ENCODE measurements at places on chromosomes 3 and 15.

DNA sequence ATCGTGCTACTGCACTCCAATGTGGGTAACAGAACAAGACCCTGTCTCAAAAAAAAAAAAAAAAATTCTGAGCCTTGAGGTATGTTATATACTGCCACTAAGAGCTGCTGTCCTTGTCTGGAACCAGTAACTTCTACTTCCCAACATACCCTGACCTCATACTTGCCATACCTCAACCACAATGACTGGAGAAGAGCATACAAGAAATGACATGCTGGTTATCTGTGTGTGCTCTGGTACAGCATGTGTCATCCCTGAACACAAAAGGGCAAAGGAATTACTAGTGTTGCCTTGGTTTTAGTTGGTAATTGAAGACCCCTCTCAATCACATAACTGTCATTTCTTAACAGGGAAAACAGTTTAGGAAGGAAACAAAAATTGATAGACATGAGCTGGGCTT lies 54.5 kb downstream of the MRPS25 start:
- no peak for DNase-seq

GRCh38 chr3:49133226-49133951 lies 539 bp upstream of the LAMB2 start:
- no peak for DNase-seq

DNA sequence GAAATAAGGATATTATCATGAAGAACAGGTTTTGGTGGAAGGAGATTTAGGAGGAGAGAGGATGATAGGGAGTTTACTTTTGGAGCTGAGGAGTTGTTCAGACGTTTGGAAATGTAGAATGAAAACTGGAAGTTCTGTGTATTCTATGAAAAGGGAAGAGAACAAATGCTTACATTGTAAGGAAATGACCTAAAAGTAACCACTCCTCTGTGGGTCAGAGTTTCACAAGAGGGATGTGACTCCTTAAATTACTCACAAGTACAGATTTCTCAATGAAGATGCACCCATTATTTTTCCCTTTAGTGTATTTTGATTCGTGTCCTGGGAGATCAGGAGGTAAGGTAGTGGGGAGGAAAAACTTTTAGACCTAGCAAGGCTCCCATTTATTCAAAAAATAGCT lies 4.0 kb downstream of the RNF13 start:
- no peak for DNase-seq

GRCh38 chr3:13002398-13003124 lies 70.7 kb downstream of the IQSEC1 start:
- no peak for DNase-seq

DNA sequence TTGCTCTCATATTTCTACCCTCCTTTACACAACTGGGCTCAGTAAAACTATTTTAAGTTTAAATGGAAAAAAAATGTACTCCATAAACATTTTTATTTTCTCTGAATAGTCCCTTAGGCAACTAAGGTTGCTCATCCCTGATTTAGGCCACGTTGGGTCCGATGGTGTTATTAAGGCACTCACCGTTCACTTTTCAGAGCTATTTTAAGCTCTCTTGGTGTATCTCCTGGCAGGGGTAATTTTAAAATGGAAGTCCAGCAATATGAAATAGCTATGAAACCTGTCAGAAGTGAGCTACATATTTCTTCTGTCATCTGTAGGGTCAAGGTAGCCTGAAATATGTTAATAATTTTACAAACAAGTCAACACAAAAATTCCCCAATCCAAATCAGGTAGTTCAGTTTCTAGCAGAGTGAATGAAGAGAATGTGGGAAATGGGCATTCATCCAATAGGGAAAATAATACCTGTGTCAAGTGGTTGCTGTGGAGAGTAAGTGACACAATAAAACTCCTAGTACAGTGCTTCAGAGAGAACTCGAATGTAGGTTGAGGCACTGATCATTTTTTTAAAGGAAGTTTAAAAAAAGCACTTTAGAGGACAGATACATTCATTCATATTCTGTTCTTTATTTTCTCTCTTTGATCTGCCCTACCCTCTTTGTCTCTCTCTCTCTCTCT lies 209.3 kb upstream of the FEZF2 start:
- DNase-seq: no peak

DNA sequence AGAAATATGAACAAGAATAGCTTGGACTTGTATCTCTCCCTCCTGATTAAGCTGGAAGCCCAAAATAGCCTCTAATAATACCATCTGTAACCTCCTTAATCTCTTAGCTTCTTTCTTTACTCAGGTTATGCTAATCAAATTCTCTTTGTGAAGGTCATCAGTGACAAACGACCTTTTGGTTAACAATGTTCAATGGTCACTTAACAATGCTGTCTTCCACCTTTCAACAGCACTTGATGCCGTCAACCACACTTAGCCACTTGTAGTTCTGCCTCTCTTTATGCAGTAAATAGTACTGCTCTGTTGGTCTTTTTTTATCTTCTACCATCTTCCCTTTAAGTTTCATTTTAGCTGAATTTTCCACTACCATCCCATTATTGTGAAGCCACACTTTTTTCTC lies 476.6 kb upstream of the TGFBR2 start:
- DNase-seq: no peak

DNA sequence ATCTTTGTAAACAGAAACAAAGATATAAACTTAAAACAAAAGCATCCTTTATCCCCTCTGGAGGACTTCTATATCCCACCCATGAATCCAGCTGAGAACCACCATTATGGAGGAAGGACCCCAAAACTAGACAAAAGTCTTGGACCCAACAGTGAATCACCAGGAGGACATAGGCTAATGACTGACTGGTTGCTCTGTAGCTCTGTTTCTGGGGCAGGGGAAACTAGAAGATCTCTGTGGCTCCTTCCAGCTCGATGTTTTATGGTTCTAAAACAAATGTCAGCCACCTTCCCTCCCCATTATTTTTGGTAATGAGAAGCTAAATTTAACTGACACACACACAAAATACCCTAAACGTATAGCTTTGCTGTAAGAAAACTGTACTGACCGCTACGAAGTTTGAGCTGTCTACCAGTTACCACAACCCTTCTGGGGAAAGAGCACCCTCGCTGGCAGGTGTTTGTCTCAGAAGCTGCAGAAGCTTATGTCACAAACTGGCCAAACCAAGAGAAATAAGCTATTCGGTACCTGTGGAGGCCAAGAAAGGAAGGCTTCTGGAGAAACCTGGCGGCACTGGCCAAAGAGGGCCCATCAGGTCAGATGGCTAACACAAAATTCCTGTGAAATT lies 36.4 kb downstream of the MB21D2 start:
- DNase-seq: no peak

- no peak for DNase-seq
These were observed 222.7 kb upstream of the NAALADL2 start for GRCh38 chr3:174636451-174636850.

DNA sequence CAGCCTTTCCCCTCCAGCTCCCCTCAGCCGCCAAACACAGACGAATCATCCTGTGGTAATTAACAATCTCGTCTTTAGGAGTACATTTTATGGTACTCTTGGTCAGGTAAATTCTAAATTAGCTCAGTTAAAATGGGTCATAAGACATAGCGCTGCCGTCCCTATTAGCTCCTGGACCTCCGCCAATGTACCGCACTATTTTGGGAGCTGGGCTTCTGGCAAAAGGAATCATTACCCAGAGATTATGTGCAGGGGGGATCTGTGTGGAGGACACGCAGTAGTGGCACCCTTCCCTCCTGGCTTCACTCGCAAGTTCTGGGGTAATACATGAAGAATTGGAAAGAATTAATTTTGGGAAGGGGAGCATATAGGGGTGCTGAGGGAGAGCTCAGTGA lies 68.6 kb upstream of the ONECUT1 start:
- DNase-seq: no peak

DNA sequence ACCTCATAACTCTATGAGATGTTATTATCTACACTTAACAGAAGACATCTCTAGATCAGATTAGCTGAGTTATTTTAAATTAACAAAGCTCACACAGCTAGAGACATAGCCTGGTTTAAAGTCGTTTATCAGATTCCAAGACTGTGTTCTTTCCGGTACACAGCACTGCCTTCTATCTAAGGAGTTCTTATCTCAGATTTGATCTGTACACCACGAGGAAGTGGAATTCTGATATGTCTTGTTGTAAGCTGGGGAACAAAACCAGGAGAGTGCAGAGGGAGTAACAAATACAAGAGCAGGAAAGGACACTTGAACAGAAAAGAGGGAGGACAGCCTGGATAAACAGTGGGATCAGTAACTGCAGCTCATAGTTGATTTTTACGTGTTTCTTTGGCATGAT lies 61.7 kb upstream of the KCNMB2 start:
- no peak for DNase-seq

GRCh38 chr3:56118968-56119367 lies 349.3 kb downstream of the ERC2 start:
- no peak for DNase-seq

DNA sequence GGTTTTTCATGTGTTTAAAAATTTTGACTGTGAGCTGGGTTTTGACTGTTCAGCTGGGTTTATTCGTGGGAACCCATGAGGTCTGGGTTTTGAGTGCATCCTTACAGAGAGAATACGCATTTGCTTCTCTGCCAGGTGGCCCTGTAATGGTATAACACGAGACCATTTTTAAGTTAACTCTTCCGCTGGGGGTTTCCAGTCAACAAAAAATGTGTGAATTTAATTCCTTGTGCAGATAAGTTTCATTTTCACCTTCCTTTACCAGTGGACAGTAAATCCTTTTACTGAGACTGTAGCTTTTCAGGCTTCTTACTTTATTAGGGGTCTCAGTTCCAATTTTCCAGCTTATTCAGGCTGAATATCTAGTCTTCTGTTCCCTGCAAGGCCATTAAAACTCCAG lies 149.6 kb downstream of the OPA1 start:
- no peak for DNase-seq

GRCh38 chr15:100224206-100225185 lies 117.3 kb downstream of the ADAMTS17 start:
- DNase-seq: no peak

- DNase-seq: no peak
These were observed 26.5 kb upstream of the TIMP4 start for GRCh38 chr3:12185172-12185710.

GRCh38 chr3:185282696-185283373 lies 29.0 kb upstream of the EHHADH start:
- DNase-seq: peak; percentile 94

- no peak for DNase-seq
These were observed 226.1 kb downstream of the KCNMB2 start for GRCh38 chr3:178762385-178762784.

- DNase-seq: peak; percentile 52
These were observed 1.4 kb downstream of the ST6GAL1 start for GRCh38 chr3:186931532-186932280.

DNA sequence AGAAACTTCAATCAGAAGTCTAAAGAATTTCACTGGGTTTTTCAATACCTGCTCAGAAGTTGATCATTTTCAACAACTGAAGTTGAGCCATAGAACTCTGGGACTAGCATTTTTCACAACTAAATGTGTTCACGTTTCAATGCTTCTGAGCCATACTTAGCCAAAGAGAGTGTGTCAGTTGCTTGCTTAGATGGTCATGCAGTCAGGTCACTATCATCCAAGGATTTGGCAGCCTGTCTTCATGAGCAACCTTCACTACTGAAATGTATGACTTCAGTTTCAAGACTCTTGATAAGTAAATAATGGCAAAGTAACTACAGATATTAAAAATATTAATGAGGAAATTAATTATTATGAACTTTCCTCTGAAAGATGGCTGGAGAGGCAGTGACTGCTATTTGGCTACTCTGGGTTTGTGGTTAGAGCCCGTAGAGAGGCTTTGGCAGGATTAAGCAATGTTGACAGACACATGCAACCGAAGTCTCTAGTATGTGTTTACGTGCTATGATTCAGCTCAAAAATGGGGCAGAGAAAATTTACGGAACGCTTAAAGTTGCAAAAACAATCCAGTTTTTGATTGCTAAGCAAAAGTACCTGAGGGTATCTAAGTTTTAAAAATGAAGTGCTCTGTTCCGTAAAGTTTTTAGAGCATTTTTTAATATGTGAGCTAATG lies 133.8 kb downstream of the GMNC start:
- DNase-seq: no peak

GRCh38 chr3:149401926-149402310 lies 24.5 kb upstream of the TM4SF1 start:
- DNase-seq: no peak

- DNase-seq: no peak
These were observed 141.5 kb downstream of the LIPC start for GRCh38 chr15:58573270-58573669.

DNA sequence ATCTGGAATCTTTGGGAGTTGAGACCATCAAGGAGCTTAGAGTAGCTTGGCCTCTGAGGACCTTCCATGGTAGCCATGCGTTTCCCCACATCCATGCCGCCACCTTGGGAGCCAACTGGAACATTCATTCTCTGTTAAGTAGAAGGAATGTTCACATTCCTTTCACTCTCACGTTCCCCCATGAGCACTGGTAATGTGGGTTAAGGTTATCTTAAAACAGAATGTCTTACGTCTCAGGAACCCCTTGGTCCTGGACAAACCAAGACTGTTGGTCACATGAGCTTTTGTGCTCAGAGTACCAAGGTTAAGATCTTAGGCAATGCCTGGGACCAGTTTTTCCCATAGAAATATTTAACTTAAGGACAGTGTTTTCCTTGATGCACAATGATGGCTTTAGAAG lies 211.7 kb upstream of the UBE2E1 start:
- no peak for DNase-seq

DNA sequence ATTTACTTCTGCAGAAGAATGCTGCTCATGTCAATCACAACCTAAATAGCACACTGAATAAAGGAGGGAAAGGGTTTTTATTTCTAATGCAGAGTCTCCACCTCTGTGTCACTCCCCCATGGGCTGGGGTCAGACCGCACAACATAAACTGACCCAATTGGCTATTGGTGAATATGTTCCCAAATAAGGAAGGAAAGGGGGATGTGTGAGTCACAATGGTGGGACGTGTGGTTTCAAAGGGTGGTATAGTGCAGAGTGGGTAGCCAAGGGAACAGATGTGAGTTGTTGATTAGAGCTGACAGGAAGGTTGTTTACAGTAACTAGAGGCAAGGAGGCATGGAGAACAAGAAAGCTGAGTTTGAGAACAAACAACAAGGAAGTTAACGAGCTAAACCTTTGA lies 491.8 kb downstream of the ZPLD1 start:
- DNase-seq: no peak

DNA sequence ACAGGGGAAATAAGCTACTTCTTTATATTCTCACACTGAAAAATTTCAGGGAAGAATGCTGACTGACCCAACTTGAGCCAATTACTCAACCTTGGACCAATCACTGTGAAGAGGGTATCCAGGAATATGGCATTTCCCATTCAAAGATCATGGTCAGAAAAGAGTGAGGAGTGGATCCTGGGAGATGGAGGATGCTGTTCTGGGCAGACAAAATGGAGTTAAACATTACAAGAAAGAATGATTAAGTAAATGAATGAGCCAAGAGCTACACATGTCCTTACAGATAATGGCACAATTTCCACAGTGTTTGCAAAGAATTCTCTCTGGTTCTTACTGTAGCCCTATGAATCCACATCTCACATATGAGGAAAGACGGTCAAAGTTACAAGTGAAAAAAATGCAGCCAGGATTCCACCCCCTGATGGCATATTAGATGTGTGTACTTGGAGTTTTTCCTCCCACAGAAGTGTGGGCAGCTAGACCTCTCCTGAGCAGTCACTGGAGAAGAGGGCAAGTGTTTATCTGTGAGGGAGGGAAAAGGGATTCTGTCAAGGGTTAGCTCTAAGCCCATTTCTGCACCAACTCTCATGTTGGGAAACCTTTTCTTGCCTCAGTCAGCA lies 33.8 kb downstream of the AMOTL2 start:
- DNase-seq: no peak

- no peak for DNase-seq
These were observed 135.4 kb upstream of the LINGO1 start for GRCh38 chr15:77768107-77768506.

Data from CD4-positive, alpha-beta T cell treated with Interferon gamma for 1 hour (primary cell).